Stimulated activated CD4-positive, alpha-beta T cell treated with anti-CD3 and anti-CD28 coated beads, Interleukin-1b, Interleukin-23, amount 100 ng/mL, for 1 hour (primary cell): ENCODE measurements at places on chromosomes 5 and 9.

DNA sequence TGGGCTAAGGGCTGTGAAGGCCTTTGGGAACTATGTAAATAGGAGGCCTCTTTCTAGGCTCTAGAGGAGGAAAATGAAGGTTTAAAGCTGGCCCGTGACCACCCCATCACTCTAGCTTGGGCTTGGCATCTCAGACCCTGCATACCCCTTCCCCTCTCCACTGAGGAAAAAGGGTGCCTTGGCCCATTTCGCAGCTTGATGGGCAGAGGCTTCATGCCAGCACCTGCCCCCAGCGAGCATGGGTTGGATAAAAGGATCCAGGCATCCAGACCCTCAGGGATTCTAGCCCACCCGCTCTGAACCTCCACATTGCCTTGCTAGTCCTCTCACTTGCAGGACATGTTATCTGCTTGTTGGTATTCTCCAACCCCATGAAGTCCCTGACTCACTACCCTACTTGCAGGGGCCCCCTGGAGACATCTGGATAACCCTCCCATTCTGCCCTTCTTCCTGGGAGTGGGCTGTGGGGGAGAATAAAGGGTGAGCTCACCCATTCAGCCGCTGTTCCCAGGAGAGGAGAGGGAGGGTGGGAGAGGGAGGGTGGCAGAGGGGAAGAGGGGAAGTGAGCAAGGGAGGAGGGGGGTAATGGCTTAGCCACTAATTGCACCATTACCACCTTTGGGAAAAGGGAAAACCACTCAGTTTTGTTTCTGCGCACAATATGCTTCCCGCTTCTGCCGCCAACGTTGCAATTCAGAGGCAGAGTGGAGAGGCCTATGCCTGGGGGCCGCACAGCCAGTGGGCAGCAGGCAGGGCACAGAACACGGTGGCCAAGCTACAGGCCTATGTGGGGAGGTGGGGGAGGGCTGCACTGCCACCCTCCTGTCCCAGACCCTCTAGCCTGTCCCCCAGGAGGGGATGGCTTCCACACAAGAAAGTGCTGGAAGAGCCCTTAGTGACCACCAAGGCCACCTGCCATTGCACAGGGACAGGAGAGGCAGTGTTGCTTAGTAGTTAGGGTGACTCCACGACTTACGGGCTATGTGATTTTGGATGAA is 2.1 kb upstream of the CAMK2A start:
- DNase-seq: no peak

GRCh38 chr5:80127116-80127552 is 92.0 kb downstream of the THBS4 start:
- DNase-seq: no peak

GRCh38 chr5:153818626-153819025 is 220.1 kb downstream of the FAM114A2 start:
- no peak for DNase-seq

DNA sequence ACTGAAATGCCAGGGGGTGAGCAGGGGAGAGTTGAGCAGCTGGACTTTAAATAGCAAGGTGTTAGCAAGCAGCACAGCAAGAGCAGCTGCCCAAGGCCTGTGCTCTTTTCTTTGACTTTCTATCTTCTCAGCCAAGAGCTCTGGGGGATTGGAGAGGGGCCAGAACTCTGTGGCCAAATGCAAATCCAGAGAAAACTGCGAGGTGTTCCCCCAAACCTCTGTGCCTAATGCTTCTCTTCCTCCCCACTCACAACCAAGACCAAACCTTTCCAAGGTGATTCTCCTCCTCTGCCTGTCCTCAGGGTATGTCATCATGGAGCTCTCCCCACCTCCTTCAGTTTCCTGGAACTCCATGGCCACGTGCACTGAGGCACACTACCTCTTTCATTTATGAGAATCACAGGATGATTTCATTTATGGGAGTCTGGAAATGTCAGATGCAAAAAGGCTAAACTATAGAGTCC is 118.7 kb upstream of the WWC1 start:
- no peak for DNase-seq

DNA sequence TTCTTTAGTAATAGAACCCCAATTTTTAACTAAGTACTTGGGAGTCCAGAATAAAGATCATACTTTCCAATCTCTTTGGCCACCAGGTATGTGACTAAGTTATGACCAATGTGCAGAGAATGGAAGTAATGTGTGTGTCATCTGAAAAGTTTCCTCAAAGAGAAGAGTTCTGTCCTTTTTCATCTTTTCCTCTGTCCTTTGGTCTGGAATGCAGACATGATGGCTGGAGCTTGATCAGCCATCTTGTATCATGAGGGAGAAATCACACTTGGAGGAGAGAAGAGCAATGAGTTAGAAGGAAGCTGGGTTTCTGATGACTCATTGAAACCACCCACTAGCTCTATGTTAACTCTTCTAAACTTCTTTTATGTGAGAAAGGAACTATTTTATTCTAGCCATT is 5.5 kb upstream of the CPEB4 start:
- DNase-seq: no peak

GRCh38 chr5:146203872-146204192 is 427 bp downstream of the RBM27 start:
- no peak for DNase-seq

- DNase-seq: peak; percentile 18
Observed at GRCh38 chr5:149581192-149581861, at the start of gene ARHGEF37. Gene ARHGEF37, plus strand, starts transcription at chr5:149581498. Its CDS starts 16,272 bp downstream, at chr5:149597770.

DNA sequence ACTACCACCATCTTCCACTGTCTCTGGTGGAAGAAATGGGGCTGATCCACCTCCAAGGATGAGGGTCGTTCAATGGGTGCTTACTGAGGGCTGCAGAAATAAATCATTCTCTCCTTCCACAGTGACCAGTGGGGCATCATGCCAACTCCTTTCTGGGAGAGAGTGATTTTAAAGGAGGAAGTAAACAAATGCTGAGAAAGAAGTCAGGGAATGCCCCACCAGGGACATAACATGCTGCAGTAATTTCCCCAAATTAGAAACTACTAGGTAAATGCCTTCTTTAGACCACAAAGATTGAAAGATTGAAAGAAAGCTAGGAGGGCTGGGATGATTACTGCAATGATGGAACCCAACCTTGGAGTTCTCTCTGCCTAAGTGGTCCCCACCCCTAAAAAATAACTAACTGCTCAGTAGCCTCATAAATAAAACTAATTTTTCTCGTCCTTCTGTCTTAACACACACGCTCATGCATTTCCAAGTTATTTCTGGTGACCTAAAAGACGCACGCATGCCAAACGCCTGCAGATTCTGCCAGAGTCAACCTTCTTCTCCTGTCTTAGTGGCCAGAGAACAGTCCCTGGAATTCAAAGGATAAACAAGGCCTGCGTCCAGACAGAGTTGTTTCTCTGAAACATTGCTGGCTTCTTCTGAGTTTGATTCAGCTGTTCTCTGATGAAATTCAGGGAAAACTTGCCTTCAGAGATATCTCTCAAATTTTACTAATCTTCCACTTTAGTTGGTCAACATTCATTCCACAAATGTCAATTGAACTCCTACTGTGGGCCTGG is 250.0 kb downstream of the NR3C1 start:
- no peak for DNase-seq

GRCh38 chr5:1547655-1548054 is 23.9 kb upstream of the LPCAT1 start:
- no peak for DNase-seq

DNA sequence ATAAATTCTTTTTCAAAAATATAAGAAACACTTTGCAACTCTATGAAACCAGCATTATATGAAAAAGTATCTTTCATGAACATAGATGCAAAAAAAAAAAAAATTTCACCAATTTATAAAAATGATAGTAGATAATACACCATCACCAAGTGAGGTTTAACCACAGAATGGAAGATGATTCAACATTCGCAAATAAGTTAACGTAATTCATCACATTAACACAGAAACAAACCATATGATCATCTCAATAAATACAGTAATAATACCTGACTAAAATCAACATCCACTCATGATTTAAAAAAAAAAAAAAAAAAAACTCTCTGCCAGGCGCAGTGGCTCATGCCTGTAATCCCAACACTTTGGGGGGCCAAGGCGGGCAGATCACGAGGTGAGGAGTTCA is 6.3 kb downstream of the PJA2 start:
- no peak for DNase-seq

- no peak for DNase-seq
Observed at GRCh38 chr9:132116583-132116982, 36.9 kb upstream of the MED27 start.

DNA sequence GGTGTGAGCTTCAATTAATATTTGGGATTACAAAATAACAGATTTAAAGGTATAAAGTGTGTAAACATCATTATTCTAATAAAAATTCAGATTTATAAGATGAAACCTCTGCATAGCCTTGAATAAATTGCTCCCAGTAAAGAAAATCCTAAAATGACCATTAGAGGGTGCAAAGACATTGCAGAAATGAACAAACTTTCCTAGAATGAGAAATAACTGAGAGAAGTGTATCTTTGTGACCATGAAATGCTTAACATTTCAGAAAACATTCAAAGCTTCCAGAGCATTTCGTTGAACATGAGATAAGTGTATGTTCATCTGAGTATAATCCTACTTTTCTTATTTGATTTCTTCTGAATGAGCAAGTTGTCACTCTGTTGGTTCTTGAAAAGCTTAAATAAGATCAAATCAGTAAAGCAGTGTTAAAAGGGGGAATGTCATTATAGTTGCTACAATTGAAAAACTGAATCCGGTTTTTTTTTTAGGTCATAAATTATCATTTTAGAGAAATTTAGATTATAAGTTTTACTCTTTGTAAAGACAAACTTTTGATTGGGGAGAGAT is 24.7 kb upstream of the NUDT12 start:
- no peak for DNase-seq

- DNase-seq: no peak
Observed at GRCh38 chr9:84917366-84918070, 248.0 kb downstream of the NTRK2 start.

GRCh38 chr9:14344941-14345353 is 31.0 kb upstream of the NFIB start:
- no peak for DNase-seq

- no peak for DNase-seq
Observed at GRCh38 chr5:67306965-67307607, 110.5 kb upstream of the CD180 start.

GRCh38 chr5:137837491-137838394 is 29.9 kb upstream of the MYOT start:
- no peak for DNase-seq

- no peak for DNase-seq
Observed at GRCh38 chr5:74519161-74519571, 121.4 kb downstream of the ENC1 start.

DNA sequence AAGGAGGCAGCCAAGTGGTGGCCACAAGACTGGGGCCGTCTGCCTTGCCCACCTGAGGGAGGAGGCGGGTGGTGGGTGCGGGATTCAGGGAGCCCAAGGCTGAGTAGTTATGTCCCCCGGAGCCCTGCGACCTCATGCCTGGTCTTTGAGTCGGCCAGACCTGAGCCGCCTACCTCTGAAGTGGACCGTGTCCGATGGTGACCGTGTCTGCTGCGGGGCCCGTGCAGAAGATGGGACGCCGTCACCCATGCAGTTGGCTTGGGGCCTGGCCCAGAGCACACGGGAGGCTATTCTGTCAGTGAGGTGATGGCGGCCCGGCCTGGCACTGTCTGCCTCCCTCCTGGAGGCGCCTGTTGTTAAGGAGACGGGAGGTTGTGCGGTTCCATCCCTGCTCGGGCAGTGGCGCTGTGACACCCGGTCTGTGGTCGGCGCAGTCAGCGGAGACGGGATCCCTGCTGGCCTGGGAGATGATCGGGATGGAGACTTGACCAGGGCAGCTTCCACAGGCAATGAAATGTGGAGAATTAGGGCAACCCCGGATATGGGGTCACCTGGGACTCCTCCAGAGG is 62.5 kb upstream of the FCN2 start:
- no peak for DNase-seq

DNA sequence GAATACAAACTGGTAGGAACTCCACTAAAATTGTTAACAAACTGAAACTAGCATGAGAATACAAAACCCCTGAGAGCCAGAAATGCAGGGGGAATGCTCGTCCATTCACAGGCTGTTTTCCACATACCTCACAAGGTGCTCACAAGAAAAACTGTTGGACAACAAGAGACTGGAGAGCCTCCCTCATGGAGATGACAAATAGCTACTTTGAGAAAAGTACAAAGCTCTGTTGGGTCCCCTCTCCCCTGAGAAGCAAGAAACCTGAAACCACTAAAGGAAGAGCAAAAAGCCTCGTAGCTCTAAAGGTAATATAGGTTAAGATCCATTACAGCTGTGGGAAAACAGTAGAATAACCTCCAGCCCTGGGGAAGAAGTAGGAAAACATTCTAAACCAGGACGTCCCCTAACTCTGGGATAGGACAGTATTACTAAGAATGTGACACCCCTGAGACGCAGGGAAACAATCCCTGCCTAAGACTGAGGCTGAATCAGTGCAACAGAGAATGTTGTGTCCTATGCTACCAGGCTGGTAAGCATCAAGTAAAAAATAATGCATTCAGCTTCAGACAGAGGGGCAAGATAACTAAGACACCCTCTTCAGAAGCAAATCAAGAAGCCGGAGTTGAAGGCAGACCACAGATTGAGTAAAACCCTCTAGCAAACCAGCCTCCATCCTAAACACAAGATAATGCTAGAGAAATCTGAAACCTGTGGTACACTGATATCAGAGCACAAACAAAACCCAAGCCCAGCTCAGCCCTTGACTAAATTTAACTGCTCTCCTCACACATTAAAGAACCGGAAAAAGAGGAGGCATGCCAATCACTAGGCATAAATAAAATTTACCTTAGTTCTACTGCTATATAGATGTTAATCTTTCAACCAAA is 160.2 kb downstream of the SSBP2 start:
- DNase-seq: no peak

GRCh38 chr9:134503301-134504105 is 138.1 kb upstream of the COL5A1 start:
- no peak for DNase-seq

GRCh38 chr5:675111-675870 is 17.9 kb downstream of the TPPP start:
- no peak for DNase-seq

GRCh38 chr5:22928821-22929482 is 75.8 kb upstream of the CDH12 start:
- no peak for DNase-seq

DNA sequence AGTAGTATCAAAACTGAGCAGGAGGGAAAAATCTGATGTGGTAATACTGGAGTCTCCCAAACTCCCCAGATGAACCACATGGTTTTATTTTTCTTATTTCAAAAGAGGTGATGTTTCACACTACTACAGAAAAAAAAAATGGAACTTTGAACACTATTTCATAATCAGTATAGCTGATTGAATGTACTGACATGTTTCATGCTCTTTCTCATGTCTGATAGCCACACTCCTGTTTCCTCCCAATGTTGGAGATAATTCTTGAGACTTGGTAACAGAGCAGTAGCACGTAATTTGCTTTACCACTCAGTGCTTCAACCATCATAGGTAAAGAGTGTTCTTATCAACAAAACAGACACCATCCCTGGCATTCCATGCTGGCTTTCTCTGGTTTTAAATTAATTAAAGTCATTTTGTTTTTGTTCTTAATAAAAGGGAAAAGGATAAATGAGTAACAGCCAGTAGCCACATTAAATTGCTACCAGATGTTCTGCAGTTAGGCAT is 85.2 kb downstream of the MUSK start:
- DNase-seq: no peak

DNA sequence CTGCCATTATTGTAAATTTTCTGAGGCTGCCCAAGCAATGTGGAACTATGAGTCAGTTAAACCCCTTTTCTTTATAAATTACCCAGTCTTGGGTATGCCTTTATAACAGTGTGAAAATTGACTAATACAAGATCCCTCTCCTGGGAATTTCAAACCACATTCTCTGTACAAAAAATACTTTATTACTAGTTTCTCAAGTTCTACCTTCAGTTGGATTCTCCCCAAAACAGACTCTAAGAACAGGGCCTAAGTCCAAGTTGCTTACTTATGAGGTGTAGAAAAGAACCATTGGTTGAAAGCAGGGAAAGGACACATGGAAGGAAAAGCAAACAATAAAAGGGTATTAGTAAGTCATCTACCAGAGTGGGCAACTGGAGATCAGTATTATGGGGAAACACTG is 343.2 kb downstream of the TMEM232 start:
- DNase-seq: no peak
